ENCODE measurements at places on chromosomes 5 and 9.

DNA sequence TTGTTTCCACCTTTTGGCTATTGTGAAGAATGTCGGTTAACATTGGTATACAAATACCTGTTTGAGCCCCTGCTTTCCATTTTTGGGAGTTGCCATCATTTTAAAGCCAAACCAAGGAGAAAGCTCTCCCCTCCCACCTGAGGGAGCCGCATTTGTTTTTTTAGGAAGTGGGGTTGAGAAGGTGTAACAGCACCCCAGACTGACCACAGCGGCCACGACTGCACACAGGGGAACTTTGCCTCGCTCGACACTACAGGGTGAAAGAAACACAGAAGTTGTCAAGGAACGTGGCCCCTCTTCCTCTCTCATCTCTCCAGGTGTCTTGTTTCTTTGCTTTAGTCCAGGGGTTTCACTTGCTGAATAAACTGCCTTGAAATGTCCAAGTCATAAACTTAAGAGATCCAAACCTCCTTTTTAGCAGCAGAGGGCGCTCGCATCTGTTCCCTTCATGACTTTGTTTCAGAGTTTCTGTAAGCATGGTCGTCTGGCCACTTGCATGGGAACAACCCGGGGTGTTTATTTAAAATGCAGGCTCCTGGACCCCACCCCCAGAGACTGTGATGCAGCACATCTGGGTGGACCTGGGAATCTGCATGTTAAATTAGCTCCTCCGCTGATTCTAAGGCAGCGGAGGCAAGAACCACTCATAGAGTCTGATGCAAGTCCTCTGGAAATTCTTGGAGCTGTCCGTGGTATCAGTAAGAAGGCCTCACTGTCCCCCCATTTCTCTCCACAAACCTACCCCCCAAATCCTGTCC is 2.1 kb upstream of the TTLL11 start:
- no peak for DNase-seq

- no peak for DNase-seq
Observed at GRCh38 chr5:54651482-54652076, 134.0 kb downstream of the SNX18 start.

DNA sequence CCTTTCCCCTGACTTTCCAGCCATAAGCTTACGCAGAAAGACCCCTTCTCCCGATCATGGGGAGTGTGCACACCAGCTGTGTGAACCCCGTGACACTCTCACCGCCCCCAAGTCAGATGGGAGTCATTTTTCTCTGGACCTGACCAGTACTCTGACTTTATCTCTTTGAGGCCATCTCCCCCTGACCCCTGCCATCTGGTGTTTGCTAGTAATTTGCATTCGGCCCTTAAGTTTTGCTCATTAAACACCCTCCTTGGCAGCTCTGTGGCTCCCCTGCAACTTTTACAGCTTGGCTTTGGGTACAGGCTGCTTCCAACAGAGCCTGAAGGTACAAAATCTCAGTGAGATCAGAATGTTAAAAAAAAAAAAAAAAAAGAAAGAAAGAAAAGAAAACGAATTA is 43.9 kb downstream of the PDZD2 start:
- DNase-seq, result no peak

GRCh38 chr5:125550274-125550673 is 803.8 kb upstream of the ZNF608 start:
- no peak for DNase-seq

GRCh38 chr9:84382720-84383119 is 42.2 kb upstream of the SLC28A3 start:
- DNase-seq, result no peak

DNA sequence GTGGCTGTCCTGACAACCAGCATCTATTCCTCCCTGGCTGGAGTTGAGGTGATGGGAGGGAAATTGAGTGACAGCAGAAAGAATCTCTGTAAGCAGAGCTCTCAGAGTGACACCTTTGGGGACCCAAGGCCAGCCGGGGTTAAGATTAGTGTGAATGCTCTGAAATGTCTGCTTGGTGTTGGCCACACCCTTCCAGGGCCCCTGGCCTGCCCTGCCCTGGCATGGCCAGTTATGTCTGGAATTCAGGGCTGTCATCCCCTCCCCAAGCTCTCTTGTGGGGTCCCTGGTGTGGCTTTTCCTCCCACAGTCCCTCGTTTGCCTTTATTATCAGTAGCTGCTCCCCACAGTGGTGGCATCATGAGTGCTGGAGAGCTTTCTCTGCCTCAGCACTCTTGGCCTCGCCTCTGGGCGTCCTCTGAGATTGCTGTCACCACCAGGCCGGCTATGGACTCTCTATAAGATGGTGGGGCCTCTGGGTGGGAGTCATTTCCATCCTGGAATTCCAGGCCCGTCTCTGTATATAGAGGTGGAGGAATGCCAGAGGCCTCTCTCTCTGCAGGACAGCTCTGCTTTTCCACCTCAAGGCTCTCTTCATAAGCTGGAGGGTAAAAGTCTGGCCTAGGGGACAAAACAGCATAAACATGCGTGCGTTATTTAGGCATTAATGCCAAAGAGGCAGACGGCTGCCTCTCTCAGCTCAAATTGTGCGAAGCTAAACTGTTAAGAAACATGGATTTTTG is 3.6 kb downstream of the TMEM252 start:
- no peak for DNase-seq

GRCh38 chr5:91132550-91132949 is 250.6 kb downstream of the ARRDC3 start:
- no peak for DNase-seq

DNA sequence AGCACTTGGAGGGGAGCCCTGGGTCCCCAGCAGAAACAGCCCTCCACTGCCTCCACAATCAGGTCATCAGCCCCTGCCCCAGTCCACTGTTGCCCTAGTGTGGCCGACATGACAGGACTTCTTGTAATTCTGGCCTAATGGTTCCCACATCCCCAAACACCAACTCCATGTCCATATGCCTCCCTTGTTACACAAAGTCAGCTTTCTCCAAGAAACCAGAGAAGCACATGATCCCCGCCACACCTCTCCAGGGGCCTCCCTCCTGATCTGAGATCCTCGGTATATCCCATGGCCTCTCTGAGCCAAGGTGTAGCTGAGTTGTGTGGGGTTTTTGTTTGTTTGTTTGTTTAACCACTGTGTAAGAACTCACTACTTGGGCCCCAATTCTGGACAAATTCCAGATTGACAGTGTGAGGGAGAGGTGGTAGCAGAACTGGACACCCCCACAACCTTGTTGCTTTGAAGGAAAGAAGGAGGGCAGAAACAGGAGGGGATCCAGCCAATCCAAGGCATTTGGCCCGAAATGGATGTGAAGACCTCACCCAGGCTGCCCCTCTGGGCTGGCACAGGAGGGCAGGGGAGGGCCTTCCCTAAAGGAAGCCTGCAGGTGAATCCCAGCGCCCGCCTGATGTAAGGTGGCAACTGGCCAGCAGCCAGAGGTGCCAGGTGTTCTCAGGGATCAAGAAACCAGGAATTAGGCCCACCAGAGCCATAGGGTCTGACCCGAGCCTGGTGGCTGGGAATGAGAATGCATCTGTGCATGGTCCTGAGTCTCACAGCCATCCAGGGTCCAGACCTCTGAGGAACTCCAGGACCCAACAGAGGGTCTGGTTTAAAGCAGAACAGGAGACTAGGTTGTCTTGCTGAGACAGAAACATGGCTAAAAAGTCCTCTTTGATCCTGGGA is 13.4 kb downstream of the IRF1 start:
- no peak for DNase-seq

DNA sequence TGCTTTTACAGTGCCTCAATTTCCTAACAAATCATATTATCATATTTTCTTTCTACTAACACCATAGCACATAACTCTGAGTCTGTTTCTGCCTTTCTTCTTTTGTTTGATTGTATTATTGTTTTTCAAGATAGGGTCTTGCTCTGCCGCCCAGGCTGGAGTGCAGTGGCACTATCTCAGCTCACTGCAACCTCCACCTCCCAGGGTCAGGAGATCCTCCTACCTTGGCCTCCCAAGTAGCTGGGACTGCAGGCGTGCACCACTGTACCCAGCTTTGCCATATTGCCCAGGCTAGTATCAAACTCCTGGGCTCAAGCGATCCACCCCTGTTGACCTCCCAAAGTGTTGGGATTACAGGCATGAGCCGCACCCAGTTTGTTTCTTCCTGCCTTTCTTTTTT is 18.7 kb downstream of the PAIP2 start:
- DNase-seq, result no peak

- DNase-seq, result no peak
Observed at GRCh38 chr9:116594547-116594946, 92.6 kb upstream of the TRIM32 start.
